ENCODE measurements at places on chromosomes 16 and 17.

DNA sequence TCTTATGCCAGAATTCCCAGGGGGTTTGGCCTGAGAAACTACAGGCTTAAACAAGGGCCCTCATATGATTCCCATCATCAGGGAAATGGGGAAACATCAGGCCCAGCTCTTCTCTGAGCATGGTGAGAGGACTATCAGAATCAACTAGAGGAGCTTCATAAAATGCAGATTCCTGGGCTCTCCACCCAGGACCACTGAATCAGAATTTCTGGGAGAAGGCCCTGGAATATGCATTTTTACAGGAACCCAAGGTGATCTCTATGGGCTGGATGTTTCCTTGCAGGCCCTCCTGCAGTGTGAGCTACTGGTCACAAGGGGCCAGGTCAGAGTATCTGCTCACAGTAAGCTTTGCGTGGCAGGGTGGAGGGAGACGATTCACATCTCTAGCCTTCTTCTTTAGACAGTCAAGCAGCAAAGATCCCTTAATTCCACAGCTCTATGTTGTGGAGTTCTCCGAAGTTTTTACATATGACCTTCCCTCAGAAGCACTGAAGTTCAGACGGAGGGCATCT lies 38.8 kb upstream of the HOXB13 start:
- DNase-seq: no peak

DNA sequence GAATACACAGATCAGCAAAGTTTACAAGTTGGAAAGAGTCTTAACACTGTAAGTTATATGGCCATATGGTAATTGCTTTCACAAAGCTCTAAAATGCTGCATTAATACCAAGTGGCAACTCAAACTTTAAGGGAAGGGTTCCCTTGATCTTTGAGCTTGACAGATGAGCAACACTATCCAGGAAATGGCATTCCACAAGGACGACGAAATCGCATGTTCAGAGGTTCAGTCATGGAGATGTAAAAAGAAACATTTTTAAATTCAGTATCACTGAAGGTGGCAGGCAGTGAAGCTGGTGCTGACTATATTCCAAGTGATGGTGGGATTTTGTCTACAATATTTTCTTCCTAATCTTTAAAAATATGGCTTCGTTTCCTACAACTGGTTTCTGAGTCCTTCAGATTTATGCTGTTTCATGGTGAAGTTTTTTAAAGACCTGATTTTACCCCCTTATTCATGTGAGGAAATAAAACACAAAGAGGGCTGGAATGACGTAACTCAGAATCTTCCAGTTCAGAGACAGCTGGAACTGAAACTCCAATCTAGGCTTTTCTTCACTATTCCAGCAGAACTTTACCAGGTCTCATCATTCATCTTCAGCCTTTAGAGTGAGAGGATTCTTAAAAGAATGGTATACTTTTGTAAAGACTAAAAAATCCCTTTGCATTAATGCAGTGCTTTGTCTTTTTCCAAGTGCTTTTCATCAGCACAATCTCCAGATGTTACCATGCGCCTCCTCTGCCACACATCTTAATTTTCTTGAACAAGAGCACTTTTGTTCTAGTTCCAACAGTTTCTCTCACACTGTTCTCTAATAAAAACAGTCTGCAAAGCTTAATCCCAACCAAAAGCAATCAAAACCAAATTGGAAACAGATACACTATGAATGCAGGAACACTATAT lies 20.2 kb downstream of the CHCT1 start:
- no peak for DNase-seq

GRCh38 chr17:67007266-67007665 lies 37.1 kb upstream of the CACNG1 start:
- DNase-seq: no peak

DNA sequence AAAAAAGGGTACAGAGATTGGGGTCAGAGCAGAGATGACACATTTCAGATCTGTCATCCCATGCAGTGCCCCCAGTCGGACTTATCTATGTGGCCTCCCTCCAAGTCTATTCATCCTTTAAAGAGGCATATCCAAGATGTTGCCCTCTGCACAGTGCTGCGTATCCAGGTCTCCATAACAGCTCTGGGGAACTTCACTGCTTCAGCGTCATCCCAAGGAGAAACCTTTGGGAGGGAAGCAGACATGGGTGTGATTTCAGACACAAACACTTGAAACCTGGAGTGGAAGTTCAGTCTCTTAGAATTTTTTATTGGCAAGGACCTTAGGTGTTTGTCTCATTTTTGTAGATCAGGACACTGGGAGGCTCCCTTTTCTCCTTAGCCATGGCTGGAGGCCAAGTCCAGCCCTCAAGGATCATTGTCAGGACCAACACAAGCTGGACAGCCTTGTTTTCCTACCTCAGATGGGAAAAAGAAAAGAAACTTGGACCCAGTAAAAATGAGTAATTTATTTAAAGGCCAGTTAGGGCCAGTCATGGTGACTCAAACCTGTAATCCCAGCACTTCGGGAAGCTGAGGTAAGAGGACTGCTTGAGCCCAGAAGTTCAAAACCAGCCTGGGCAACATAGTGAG lies 23.9 kb upstream of the NLK start:
- DNase-seq: peak; percentile 76

- no peak for DNase-seq
Measured at GRCh38 chr17:77842528-77843147, 115.9 kb upstream of the TNRC6C start.

DNA sequence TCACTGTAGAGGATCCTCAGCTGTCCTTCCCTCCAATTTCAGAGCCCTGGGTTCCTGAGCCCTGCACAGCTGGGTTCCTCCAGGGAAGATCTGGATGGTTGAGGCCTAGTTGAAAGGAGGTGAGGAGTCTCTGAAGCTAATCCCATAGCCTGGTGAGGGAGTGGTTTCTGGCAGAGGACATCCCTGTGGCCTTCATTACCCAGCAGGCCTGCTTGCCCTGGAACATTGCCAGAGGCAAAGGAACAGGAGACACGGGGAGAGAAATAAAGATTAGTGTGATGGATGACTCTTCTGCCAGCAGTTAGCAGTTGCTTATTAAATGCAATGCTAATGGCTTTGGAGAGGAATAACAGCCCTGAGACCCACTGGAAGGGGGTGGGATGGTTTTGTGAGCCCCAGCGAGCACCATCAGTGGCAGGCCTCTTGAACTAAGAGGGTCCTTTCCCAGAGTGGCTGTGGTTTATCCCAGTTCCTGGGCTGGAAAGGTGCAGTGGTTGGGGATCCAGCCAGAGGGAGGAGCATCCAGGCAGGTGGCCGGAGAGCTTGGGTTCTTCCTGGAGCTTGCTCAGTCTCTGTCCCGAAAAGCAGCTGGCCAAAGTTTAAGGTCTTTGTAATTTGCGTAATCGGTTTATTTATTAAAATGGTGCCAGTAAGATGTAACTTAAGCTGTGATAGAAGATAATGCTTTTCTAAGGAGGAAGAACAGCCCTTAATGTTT lies 209.7 kb downstream of the CCDC182 start:
- peak; percentile 46 for DNase-seq

DNA sequence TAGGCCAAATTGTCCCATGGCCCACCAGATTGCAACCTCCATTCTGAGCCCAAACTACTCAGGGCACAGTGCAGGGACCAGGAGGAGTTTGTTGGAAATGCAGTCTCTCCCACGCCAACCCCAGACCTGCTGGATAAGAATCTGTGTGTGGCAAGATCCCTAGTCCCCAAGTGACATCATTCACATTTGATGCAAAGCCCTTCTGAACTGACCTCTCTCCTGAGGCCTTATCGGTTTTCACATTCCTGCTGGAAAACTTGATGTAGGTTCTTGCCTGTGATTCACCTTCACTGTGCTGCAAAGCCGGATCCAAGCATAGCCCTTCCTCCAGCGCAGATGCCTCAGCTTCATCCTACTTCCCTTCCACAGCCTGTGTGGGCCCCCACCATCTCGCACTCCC lies 6.6 kb upstream of the SHCBP1 start:
- DNase-seq: no peak

DNA sequence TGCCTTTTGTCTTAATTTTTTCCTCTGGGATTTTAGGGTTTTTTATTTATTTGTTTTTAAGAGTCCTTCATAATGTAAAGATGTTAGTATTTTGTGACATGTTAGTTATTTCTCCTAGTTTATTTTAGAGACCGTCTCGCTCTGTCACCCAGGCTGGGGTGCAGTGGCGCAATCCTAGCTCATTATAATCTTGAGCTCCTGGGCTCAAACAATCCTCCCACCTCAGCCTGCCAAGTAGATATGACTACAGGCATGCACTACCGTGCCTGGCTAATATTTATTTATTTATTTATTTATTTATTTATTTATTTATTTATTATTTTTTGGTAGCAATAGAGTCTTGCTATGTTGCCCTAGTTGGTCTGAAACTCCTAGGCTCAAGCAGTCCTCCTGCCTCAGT lies 37.4 kb upstream of the ARHGAP17 start:
- DNase-seq: no peak

DNA sequence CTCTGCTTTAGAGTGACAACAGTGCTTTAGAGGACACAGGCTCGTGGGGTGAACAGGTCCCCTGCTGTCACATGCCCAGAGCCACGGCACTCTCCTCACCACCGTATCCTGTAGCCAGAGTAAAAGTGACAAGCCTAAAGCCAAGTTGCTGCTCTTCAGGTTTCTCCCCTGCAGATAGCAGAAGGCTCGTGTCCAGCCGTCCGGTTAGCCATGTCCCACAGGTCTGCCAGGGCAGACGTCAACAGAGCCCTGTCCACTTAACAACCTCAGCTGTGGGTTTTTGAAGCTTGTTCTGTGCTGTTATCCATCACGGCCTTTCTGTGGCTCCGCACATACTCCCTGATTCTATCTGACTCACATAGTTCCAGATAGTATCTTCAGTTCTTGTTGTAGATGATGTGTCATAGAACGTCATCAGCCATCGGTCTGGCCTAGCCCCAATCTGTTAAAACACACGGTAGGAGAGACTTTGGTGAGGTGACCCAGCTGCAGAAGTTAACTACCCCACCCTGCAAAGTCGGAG lies 100.7 kb downstream of the SOCS1 start:
- no peak for DNase-seq

DNA sequence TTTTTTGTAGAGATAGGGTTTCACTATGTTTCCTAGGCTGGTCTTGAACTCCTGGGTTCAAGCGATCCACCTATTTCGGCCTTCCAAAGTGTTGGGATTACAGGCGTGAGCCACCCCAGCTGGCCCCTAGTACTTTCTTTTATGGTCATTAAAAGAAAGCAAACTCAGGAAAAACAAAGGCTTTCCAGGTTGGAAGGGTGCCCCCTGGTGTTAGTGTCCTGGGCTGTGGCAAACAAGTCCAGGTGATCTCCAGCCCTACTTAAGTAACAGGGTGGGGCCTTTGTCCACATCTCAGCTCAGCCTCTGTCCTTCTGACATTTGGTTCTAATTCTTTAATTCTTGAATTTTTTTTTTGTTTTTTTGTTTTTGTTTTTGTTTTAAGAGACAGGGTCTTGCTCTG lies 6.9 kb downstream of the IGFBP4 start:
- peak; percentile 65 for DNase-seq

DNA sequence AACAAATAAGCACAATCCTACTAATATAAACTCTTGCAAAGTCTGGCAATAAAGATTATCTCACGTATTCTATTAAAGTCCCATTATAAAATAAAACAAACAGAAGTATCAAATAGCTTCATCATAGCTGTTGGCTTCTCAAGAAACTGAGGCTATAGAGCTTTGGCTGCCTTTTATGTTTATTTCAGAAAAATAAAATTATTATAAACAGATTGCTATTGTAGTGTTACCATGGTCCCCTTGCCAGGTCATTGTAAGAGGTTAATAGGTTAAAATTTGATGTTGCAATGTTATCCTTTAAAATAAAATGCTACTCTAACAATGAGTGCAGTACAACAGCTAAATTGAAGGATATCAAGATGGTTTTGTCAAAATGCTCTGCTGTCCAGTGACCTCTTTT lies 828.8 kb upstream of the SOX9 start:
- DNase-seq: no peak

DNA sequence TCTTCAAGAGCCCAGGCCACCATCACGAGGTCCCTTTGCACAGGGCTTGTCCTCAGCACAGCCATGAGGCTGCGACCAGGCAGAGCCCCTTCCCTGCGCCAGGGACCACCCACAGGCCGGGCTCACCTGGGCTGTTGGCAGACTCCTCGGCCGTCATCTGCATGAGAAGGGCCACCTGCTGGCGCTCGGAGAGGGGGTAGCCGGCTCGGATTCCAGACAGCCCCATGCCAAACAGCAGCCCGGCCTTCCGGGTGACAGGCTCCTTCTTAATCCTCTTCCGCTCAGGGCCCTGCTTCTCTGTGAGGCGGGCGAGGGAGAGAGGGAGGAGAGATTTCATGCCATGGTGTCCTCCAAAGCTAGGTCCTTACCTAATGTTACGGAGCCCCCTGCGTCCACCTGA lies 73.4 kb downstream of the ZNF778 start:
- no peak for DNase-seq

DNA sequence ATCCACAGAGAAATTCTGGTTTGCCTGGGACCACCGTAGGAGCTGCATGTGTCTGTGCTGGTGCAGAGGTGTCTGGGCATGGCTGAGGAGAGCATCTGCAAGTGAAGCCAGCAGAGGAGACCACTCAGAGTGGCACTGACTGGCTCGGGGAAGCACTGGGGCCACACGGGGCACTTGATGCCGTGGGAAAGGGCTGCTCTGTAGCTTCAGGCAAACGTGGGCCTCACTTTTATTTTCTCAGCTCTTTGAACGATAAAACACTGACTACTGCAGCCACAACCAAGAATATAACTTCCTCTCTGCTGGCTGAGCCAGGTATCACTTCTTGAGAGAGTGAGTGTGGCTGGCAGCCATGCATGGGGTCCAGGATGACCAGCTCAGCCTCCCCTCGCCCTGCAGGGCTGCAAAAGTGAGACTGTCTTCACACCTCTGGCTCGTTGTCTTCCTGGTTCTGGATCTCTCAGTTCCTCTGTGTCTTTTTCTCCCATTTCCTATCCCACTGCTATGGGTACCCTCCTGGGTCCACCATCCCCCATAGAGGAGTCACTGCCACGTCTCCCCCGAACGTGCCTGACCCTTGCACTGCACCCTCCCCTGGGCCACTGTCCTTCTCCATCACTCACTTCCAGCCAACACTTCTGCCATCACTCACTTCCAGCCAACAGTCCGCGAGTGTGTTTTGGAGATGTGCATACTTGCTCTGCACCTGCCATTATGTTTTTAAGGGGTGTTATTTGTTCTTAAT lies 201.4 kb upstream of the CHMP6 start:
- DNase-seq: no peak

GRCh38 chr17:77877036-77877435 lies 81.5 kb upstream of the TNRC6C start:
- no peak for DNase-seq

DNA sequence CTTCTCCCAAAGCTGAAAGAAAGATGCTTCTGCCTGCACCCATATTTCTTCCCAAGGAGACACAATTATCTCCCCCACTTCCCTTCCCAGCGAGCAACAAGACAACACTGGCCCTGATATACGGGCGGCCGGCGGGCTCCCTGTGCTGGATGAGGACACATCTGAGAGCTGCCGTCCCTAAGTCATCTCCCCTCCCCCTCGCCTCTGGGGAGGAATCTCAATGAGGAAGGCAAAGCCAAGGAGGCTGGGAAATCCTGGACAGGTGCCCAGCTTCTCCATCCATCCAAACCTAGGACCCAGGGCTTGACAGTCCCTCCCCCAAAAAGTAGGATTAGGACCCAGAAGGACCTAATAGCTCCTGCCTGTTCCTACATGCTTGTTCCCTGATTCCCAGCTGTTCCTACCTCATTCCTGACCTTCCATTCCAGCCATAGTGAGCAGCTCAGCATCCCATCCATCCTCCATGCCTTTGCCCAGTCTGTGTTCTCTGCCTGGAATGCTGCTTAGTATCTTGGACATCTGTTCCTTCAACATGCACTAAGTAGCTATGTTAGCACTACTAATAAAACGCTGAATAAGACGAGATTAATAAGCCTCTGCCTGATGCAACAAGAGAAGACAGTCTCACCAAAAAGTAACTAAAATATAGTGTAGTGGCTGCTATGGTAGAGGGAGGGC lies 167.9 kb downstream of the CCT6B start:
- no peak for DNase-seq

GRCh38 chr16:84667600-84668309 lies 19.4 kb downstream of the KLHL36 start:
- no peak for DNase-seq
